ENCODE measurements at places on chromosomes 13 and 19.

DNA sequence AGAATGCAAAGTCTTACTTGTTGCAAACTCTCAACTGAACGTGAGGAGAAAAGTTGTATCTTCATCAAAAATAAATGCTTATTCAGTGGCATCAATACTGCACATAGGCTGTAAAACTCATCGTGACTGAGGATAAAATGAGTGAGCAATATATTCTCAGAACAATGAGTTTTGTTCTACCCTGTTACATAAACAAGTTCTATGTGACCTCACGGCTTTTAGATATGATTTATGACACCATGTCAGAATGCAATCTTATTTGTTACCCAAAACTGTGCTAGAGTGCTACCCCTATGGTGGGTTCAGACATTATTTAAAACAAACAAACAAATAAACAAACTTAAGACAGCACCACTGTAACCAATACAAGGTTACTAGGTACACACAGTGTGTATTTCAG lies 55.4 kb downstream of the FOXO1 start:
- DNase-seq, result no peak

- DNase-seq, result no peak
These were observed 12.2 kb downstream of the TMEM161A start for GRCh38 chr19:19126102-19126501.

DNA sequence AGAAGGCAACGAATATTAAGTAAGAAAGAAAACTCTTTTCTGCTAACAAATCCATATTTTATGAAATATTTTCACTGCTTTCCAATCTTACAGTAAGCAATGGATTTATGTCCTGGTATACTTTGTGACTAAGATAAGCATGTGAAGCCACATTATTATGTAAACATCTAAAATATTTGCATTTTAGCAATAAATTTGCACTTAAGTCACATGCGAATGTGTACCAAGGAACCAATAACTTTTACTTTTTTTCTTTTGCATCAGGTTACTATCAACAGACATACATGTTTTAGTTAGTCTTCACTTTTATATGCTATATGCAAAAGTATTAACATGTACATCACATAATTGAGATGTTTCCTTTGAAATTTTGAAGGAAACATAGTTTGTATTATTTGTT lies 536.7 kb downstream of the SLITRK6 start:
- DNase-seq, result no peak

GRCh38 chr19:6086068-6086788 lies 24.1 kb downstream of the RFX2 start:
- DNase-seq, result no peak

DNA sequence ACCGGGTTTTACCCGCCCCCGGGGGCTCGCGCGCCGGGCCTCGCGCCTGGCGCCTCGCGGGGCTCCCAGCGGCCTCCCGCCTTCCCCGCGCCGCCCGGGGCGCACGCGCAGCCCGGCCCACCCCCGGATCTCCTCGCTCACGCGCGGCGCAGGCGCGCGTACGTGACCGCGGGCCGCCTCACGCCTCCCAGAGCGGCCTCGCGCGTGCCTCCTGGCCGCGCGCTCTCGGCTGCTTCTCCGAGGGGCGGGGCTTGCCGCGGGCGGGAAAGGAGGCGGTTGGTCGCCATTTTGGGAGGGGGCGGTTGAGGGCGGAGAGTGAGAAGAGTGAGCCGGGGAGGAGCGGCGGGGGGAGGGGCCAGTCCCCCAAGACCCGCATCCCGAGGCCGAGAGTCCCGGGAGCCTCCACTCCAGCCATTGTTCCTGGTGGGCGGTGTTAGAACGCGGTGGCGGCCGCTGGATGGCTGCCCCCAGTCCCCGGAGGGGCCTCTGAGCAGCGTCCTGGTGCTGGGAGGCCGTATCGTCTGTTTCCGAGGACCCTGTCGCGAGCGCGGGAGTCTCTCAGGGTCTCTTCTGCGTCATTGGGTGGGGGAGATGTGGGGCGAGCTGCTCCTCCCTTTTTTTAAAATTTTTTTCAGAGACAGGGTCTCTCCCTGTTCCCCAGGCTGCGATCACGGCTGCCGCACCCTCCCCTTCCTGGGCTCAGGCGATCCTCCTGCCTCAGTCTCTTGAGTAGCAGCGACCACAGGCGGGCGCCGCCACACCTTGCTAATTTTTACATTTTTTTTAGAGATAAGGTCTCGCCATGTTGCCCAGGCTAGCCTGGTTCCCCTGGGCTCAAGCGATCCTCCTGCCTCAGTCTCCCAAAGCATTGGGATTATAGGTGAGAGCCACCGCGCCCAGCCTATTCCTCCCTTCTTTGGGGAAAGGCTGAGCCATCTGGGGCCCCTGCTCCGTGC lies at the start of gene ZNF541:
ZNF541 (minus strand) TSS at position 78 of the 956 bp plus-strand sequence. CDS start 17,292 bp downstream, outside the sequence.
- DNase-seq, result peak; percentile 60

DNA sequence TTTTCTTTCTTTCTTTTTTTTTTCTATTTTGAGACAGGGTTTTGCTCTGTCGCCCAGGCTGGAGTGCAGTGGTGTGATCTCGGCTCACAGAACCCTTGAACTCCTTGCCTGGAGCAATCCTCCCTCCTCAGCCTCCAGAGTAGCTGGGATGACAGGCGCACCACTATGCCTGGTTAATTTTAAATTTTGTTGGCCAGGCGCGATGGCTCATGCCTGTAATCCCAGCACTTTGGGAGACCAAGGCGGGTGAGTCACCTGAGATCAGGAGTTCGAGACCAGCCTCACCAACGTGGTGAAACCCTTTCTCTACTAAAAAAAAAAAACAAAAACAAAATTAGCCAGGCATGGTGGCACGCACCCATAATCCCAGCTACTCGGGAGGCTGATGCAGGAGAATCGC lies 8.7 kb upstream of the SBNO2 start:
- DNase-seq, result no peak

DNA sequence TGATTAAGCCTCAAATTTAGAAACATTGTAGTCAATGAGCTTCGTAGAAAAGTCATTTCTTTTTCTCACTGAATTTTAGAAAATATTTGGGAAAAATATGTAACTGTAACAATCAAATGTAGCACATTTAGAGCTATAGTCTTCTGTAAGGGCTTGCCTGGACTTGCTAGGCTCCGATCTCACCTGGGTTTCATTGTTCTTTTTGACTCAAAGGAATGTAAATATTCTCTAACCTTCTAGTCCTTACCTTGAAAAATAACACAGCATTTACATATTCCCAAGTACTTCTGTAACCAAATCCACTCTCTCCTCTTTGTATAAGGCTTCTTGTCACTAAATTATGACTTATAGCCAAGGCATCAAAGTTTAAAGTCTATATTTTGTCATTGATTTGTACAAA lies 2.9 kb upstream of the UFM1 start:
- no peak for DNase-seq

DNA sequence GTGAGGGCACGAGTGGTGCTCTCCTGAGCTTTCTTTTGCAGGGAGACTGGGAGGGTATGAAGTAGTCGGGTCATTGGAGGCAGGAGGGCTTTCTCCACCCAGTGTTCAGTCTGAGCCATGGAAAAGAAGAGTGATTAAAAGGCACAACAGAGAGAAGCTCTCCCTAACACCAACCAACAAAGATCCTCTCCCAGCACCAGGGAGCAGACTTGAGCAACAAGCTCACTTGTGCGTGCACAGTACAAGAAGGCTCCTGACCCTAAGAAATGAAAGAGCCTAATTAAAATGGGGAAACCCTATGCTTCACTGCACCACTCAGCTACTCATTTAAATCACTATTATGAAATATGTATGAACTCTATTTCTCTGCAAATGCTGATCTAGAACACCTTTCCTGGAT lies 276.3 kb upstream of the SOX21 start:
- no peak for DNase-seq

- no peak for DNase-seq
These were observed 22.3 kb downstream of the SETDB2 start for GRCh38 chr13:49466292-49466838.

DNA sequence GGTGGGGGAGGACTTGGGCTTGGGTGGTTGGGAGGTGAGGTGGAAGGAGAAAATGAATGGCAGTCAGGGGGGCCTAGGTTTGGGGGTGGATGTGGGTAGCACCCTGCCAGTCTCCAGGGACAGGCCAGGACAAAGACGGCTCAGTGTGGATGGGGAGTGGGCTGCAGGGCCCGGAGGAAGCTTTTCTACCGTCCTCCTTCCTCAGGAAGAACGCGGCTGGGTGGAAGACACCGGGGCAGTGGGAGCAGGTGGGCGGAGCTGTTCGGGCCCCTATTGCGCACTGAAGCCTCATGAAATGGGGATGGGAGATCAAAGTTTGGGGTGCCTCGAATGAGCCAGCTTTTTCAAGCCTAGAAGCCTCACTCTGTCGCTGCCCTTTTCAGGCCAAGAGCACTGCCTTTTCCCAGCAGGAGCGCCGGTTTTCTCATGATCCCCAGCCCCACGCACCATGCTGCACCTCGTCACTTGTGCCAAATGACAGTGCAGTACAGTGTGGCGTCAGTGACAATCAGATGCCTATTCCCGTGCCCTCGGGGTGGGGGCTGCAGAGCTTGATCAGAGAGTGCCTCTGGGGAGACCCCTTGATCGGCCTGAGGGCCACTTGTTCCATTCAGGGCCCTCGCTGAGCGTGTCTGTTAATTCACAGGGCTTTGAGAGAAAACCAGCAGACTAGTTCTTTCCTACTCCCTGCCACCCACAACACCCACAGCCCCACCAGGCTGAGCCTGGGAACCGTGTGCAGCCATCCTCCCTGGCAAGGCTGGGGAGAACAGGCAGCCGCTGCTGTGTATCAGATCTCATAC lies 1.5 kb downstream of the CALM3 start:
- no peak for DNase-seq

GRCh38 chr19:16435238-16435917 lies 36.4 kb downstream of the EPS15L1 start:
- DNase-seq, result no peak

DNA sequence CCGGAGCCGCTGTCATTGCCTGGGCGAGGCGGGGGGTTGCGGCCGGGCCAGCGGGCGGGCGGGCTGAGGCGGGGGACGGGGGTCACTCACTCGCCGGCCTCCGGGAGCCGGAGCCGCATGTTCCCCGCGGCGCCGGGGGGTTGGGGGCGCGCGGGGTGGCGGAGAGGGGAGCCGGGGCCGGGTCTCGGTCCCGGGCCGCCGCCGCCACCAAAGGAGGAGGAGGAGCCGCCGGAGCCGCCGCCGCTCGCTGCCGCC lies 149 bp downstream of the MED26 start:
- no peak for DNase-seq

DNA sequence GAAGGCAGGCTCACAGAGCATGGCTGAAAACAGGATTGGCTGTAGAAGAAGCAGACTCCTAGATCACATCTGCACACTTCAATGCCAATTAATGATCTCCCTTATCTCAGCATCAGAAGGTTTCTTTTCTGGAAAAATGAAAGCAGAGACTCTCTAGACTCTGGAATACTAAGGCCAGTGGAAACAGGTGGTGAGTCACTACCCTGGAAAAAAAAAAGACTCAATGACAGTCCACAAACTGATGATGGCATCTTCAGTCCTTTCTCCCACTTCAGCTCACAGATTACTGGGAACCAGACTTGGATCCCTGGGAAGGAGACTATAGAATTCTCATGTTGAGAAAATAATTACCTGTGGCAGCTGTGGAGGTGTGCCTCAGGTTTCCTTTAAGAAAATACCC lies 47.5 kb upstream of the MBNL2 start:
- no peak for DNase-seq

DNA sequence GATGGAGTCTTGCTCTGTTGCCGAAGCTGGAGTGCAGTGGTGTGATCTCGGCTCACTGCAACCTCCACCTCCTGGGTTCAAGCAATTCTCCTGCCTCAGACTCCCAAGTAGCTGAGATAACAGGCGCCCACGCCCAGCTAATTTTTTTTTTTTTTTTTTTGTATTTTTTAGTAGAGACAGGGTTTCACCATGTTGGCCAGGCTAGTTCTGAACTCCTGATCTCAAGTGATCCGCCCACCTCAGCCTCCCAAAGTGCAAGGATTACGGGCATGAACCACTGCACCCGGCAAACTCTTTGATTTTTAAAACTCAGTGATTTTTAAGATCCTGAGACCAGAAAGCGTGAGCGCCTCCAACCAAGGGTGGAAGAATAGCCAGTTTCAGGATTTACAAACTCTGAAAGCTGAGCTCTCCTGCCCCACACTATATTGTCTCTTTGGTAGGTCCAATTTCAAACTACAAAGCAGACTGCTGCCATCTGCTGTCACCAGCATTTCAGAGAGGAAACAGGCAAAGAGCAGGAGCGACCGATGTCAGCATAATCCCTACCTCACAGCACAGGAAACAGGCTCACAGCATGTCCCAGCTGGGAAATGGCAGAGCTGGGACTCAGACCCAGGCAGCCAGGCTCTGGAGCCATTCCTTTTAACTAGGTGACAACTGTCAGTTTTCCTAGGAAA lies 9.2 kb downstream of the NOSIP start:
- no peak for DNase-seq

DNA sequence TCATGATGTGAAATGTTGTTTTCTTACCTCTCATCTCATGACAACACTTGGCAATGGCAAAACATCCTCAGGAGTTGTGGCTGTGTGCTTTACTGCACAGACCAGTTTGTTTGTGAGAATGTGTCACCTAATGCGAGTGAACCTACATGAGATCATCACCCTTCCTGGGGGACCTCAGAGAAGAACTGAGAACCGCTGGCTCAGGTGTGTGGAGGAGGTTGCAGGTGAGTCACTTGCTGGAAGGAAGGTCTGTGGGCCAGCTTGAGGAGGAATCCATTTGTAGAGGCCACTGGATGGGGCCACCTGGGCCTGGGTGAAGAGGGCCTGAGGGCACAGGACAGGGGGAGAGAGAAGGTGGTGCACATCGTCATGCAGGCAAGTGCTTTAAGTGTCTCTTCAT lies 3.0 kb upstream of the CEACAM1 start:
- no peak for DNase-seq

All from stimulated activated CD4-positive, alpha-beta T cell treated with anti-CD3 and anti-CD28 coated beads, Interleukin-1b, Interleukin-23, amount 100 ng/mL, for 24 hours (primary cell).